Activated T-cell treated with anti-CD3 and anti-CD28 coated beads, Interleukin-2, amount 50 U/mL, for 24 hours (primary cell): ENCODE measurements at places on chromosomes 6 and 20.

DNA sequence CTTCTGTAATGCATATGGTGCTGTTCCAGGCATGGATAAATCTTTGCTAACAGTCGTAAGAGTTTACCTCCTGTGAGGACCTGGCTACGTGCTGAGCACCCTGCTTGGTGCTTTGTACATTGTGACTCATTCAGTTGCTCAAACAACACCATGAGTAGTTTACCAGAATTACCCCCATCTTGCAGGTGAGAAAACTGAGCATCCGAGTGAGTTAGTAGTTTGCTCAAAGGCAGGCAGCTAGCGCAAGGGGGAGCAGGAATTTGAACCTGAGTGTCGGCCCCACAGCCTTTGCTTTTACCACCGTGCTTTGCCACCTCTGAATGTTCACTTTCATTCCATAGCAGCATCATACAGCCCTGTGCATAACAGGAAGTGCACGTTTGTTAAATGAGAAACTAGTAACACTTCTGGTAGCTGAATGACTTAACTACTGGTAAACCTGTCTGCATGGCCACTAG is 121.9 kb downstream of the MTHFD1L start:
- peak; percentile 53 for DNase-seq

DNA sequence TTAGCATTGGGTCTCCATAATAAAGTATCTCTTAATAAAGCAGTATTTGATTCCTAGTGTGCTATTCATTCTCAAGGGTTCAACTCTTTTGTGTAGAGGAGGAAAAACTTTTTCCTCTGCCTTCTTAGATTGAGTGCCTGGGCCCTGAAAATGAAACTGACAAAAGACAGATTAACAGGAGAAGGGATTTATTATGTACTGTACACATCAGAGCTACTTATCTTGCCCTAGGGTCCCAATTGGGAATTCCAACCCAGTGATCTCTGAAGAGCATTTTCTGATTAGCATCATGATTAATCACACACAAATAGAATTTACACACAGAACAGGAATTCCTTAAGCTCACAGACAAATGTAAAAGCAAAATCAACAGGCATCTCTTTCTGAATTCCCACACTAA is 128.9 kb downstream of the CD164 start:
- DNase-seq, result no peak

- DNase-seq, result no peak
Observed at GRCh38 chr6:43377710-43378229, 8.3 kb upstream of the ZNF318 start.

DNA sequence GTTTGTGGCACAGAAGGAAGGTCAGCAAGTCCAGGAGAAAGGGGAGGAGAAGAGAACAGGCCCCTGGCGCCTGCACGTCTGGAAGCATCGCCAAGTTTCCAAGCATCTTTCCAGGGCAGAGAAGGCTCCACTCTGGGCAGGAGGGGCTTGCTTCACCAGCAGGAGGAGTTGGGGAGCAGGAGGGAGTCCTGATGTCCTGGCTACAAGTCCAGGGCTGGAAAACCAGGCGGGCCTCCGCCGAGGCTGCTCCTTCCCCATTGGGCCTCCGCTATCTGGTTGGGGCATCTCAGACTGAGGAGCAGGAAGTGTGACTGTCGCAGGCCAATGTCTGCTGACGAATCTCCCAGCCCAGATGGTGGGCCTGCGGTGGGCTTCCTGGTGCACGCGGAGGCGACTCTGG is 421.9 kb downstream of the PREX1 start:
- no peak for DNase-seq
